ENCODE measurements at places on chromosomes 7 and 10. TPM values are rescaled to one million over a fixed set of nuclear protein-coding genes. Genes with fewer than 3 reads are reported as not detected.

Gene CRYGN
- not detected for total RNA-seq

Gene CPA5
- total RNA-seq: not detected

DNA sequence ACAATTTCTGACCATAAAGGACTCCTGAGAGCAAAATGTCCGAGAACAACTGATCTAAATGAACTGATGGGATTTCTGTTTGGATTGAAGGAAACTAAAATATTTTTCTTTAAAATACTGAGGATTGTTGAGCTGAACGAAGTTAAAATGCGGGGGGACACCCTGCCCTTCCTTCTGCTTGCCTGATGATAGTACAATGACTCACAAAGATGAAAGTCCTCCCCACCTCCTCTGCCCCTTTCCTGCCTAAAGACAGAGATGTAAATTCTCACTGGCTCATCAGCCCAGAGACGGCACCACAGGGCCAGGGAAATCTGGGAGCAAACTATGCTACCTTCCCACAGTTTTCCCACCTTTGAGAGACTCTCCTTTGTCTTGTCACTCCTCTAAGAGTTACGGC, 180.6 kb downstream of the PHTF2 start:
- DNase-seq: no peak

- DNase-seq: no peak
Measured at GRCh38 chr10:92387289-92387940, 96.4 kb downstream of the MARCHF5 start.

- no peak for DNase-seq
Measured at GRCh38 chr10:98365406-98366061, 49.4 kb downstream of the PYROXD2 start.

- no peak for DNase-seq
Measured at GRCh38 chr10:80542053-80542452, 4.4 kb downstream of the SH2D4B start.
